NCI-H446 (cell line): ENCODE measurements at places on chromosomes 1 and 21.

GRCh38 chr1:20896826-20897225 is 109.7 kb upstream of the HP1BP3 start:
- DNase-seq, result no peak

- peak; percentile 57 for DNase-seq
Measured at GRCh38 chr1:234699795-234700665, 90.1 kb upstream of the IRF2BP2 start.

- DNase-seq, result no peak
Measured at GRCh38 chr1:86596741-86597290, 49.9 kb downstream of the CLCA4 start.

GRCh38 chr1:162056043-162056442 is 13.4 kb upstream of the NOS1AP start:
- DNase-seq, result peak; percentile 39

- peak; percentile 94 for DNase-seq
Measured at GRCh38 chr1:46179138-46180081, 3.1 kb upstream of the P3R3URF start.

DNA sequence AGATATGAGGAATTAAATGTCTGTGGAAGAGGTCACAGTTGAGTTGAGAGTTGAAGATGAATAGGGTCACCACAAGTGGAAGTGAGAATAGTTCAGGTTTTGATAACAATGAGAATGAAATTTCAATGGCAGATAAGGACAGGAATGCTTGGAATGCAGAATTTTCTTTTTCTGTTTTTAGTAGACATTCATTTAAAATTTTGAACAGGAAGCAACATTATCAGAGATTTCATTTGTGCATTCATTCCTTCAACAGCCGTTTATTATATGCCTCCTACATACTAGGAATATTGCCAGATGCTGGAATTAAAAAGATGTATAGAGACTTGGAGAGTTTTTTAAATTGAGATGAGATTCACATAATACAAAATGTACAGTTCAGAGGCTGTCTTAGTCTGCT is 126.8 kb downstream of the ITSN1 start:
- DNase-seq, result no peak

DNA sequence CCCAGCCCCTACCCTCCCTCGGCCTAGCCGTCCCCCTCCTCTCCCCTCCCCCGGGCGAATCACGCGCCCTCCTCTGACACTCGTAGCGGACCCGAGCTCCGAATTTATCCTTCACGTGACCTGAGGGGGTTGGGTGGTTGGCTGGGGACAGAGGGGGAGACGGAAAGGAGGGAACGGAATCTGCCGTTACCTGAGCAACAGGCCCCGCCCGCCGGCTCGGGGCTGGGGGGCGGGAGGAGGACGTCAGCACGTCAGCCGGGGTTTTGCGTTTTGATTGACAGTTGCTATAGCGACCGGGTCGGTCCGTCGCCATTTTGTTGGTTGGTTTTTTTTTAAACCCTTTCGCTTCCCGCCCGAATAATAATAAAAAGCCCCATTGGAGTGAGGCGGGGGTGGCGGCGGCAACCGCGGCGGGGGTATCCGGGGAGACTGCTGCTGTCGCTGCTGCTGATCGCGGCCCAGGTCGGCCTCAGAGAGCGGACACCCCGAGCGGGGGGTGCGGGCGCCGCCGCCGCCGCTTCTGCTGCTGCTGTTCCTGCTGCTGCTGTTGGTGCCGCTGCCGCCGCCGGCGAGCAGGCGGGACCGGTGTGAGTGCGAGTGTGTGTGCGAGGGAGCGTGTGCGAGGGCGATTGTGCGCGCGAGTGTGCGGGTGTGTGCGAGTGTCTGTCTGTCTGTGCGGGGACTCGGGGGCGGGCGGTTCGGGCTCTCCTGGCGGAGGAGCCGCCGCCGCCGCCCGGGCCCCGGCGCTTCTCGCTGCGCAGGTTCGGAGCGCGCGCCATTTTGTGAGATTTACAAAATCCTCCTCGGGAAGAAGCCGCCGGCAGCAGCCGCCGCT is at the start of gene DYRK1A:
Gene DYRK1A, plus strand, starts transcription at position 292 of the 835 bp plus-strand sequence. CDS start 53,602 bp downstream, outside the sequence.
- peak; percentile 100 for DNase-seq

GRCh38 chr21:14959343-14959742 is 105.5 kb downstream of the NRIP1 start:
- DNase-seq, result no peak

- no peak for DNase-seq
Measured at GRCh38 chr1:199780948-199781670, 246.4 kb upstream of the NR5A2 start.

DNA sequence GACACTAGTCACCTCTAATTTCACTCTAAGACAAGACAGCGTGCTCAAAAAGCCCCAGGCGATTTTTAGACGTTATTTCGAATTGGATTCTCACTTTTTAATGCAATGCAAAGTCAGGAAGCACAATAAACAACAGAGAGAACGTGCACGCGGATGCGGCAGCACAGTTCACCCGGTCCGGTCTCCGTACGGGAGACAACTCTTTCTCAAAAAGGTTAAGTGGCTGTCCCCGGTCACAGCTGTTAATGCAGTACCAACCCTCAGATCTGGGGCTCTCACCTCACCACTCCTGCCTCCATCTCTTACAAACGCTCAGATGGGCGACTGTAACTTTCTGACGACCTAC is 1.2 kb downstream of the HP1BP3 start:
- peak; percentile 52 for DNase-seq

- DNase-seq, result no peak
Measured at GRCh38 chr1:206905295-206906164, 8.3 kb downstream of the IL24 start.

DNA sequence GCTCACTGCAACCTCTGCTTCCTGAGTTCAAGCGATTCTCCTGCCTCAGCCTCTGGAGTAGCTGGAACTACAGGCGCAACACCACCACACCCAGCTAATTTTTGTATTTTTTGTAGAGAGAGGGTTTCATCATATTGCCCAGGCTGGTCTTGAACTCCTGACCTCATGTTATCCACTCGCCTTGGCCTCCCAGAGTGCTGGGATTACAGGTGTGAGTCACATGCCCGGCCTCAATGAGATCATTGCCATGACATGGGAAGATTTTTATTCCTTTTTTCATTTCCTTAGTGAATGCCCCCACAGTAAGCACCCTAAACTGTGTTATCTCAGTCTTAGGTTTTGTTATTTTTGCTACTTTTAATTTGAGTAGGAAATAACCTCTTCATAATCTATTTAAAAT is 977.9 kb downstream of the BRINP3 start:
- DNase-seq, result no peak

GRCh38 chr1:106677181-106677580 is 379.3 kb upstream of the PRMT6 start:
- DNase-seq, result no peak

DNA sequence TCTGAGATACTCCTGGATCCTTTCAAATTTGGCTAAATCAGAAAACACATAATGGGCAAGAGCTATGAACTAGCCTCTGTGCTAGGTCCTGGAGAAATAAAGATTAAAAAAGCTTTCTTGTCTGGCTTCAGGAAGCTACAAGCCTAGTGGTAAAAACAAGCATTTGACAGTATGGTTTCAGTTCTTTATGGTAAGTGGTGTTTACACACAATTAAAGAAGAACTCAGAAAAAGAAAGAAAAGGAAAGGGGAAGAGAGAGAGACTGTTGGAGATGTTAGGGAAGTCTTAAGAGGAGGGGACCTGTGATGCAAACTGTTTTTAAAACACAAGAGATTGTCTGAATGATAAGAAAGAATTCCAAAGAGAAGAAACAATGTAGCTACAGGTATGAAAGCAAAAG is 1.8 kb downstream of the OR10J1 start:
- DNase-seq, result no peak

DNA sequence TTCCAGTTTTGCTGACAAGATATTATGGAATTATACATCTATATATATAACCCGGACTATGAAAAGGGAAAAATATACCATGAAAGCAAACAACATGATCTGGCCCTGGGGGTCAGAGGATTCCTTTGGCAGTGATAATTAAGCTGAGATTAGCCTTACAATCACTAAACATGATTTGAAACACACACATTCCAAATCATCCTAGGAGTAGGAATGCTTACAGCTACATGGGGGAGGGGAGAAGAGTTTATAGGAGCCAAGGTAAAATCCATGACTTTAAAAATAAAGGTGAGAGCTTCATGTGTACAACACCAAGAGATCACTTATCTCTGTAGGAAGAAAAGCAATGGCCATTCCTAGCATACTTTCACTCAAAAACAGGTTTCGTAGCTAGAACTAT is 57.6 kb downstream of the AKT3 start:
- DNase-seq, result no peak

GRCh38 chr1:153985941-153986761 is at the start of gene RAB13:
Gene RAB13, minus strand, starts transcription at chr1:153986339. Its CDS starts 103 bp downstream, at chr1:153986236.
- peak; percentile 82 for DNase-seq
